ENCODE measurements at places on chromosomes 13 and 19.

DNA sequence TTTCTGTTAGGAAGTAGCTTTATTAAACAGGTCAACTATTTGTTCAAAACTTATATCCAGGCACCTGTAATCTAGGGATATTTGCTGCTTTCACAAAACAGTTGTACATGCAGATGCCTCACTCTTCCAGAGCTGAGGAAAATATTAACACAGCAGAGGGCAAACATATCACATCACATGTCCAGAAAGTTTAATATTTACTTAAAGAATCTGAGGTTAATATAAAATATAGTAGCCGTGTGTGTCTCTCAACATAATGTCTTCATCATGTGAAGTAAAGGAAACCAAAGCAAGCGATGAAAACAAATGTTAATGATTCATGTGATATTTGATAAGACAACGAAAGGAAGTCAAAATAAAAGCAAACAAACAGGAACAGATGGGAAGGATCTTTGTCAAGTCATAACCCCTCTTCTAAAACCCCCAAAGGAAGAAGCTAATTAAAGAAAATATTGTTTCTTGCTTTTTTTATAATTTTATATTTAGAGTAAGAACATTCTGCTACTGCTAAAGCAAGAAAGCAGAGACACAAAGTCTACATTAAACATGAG lies 418.8 kb downstream of the DACH1 start:
- no peak for DNase-seq

DNA sequence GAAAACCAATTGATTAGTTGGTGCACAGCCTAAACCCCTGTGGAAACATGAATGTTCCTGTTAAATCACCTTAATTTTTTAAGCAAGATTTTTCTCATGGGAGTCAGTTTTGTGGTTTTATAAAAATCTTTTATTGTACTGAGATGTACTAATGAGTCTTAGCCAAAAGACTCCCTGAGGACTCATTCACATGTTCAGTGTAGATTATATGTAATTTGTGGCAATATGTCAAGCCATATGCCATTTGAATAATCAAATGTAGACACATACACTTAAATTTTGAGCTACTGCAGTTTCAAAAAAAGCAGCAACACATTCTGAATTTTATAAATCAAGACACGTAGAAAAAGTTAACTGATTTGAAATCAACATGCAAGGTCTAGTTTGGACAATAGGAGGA lies 395.2 kb downstream of the MYO16 start:
- no peak for DNase-seq

DNA sequence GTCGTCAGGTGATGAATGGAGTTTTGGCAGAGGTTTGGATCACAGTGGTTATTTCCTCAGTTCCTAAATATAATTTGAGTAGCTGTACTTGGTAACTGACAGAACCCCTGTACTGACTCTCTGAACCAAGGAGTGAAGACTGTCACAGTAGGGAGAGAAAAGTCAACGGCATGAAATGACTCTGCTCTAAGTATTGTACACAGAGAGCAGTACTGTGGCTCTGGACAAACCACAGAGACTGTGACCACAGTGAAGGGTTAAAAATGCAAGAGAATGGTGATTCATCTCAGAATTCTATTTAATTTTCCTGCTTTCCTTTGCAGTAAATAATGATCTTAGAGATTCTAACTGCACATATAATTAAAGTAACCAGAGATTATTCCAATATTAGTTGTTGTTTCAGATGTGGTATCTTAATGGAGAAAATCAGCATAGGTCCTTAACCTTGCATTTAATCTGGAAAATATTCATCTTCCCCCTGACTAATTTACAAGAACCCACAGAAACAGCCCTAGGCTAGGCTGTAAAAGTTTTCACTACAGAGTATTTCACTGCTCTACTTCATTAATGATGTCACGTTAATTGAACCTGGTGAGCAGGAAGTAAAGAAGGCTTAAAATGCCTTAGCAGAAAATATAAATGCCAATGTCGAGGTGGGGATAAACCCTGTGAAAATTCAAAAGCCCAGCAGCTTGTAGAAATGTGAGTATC lies 221.9 kb downstream of the LIG4 start:
- DNase-seq, result no peak

- no peak for DNase-seq
These were observed 1.9 kb downstream of the HNRNPA1L2 start for GRCh38 chr13:52644108-52644507.

GRCh38 chr13:98520674-98521449 lies 56.0 kb downstream of the STK24 start:
- no peak for DNase-seq

- no peak for DNase-seq
These were observed 1190.3 kb downstream of the EFNB2 start for GRCh38 chr13:105345131-105345530.

Measured in CD4-positive, alpha-beta T cell treated with Interleukin-4 for 1 hour (primary cell).